ENCODE measurements at places on chromosomes 11 and 22.

DNA sequence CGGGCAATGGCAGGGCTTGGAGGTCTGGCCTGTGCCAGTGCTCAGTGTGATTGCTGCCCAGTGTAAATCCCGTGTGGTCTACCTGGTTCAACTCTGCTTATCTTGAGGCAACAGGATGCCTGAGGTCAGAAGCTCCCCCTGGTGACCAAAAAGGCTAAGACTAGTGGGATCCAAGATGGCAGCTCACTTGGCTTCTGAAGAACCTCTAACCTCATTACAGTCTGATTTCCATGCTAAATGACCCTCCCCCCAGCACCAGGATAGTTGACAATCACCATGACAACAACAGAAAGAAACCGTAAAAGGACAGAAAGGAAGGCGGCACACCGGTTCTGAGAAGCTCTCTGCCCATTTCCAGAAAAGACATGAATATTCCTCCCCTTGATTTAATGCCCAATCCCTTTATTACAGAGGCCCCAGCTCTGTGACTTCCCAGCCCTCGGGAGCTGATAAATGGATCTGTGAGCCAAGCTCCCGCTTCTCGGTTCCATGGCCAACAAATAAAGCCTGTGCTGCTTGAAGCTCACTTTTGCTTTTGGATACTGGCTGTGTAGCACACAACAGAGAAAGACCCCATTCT is 398.4 kb downstream of the CTTN start:
- DNase-seq = no peak

- DNase-seq = no peak
Measured at GRCh38 chr11:72657411-72658100, 16.7 kb downstream of the PDE2A start.

DNA sequence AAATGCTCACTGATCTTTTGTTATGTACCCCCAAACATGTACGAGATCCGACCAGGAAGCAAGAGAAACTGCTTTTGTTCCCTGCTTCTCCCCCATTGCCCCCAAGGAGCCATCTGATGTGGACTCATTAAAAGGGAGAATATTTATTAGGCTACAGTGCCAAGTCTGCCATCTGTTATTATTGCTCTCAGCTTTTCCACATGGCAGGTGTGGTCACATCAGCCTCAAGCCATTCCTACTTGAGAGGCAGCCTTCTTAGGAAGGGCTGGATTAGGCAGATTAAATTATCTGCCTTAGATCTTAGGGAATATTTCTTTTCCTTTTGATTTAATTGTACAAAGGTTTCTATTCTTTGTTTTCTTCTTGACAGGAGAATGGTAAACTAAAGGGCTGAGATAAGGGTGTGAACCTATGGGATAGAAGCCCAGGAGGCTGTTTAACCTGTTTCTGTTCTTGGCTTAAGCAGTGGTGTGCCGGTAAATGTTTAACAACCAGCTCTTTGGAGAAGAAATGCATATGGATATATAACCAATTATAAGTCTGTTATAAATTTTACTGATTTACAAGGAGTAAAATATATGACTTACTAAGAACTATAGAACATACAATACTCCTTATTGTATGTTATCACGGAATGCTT is 88.8 kb downstream of the PDHX start:
- no peak for DNase-seq

DNA sequence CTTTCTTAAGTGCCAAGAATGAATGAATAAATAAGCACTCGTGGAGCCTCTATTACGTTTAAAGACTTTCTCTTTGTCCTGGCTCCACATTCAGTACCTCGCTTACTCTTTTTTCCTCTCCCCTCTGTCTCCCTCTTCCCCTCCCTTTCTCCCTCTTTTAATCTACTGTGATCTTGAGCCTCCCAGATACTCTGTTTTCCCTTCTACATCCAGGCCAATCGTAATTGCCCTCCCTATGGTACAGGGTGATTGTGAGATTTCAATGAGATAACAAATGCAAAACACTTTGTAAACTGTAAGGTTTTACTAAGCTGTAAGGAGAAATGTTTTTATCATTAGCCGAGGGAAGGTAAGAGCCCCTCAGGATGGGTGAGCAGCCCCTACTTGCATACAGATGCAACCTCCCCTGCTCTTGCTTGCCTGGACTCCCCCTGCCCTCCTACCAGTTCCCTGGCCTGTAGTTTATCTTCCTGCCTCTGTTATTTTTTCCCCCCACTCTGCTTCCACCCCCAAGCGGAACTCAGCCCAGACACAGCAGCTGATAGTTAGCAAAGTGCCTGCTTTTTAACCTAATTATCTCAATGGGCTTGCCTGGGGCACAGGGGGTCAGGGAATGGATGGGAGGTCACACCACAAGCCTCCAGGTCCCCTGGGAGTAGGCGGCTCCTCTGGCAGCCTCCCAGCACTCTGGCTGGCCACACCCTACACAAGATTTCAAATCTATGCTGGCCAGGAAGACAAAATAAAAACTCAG is 76.9 kb upstream of the CADM1 start:
- DNase-seq = peak; percentile 18

DNA sequence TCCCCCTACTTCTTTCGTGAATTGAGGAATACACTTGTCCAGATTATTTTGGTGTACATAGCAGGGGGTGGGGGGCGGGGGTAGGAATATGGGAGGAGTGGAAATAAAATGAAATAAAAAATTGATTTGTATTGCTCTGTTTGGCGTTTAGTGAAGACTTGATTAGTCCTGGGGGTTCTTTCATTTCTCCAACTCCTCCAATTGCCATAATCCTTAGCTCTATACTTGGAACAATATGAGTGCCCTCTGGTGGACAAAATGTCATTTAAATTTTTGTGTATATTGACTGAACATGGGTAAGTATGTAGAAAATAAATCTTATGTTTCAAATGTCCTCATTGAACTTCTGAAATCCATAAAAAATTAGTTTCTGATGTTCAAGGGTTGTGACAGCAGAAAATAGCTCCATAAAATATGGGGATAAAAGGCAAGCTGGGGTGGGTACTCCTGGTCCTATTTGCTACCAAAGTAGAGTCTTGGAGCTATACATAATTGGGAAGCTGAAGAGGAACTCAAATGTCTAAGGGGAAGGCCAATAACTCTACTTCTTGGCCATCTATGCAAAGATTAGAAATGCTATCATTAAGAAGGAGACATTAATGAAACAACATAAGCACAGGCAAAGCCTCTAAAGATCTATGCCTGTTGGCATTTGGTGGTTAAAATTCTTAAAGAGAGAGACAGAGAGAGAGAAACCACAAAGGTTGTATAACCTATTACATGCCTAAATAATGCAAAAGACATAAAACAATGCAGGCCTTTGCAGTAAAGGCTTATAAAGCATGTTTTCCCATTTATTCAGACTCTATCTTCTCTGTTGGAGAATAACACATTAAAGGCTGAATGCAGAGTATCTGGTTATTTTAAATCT is 421.6 kb downstream of the METTL15 start:
- DNase-seq = peak; percentile 26

- no peak for DNase-seq
Measured at GRCh38 chr11:108589136-108589535, 4.4 kb downstream of the EXPH5 start.

GRCh38 chr11:11396301-11397035 is 43.4 kb upstream of the CSNK2A3 start:
- no peak for DNase-seq

GRCh38 chr11:8429483-8429882 is 164.5 kb downstream of the STK33 start:
- no peak for DNase-seq

- no peak for DNase-seq
Measured at GRCh38 chr22:38314051-38314932, 2.9 kb downstream of the CSNK1E start.

DNA sequence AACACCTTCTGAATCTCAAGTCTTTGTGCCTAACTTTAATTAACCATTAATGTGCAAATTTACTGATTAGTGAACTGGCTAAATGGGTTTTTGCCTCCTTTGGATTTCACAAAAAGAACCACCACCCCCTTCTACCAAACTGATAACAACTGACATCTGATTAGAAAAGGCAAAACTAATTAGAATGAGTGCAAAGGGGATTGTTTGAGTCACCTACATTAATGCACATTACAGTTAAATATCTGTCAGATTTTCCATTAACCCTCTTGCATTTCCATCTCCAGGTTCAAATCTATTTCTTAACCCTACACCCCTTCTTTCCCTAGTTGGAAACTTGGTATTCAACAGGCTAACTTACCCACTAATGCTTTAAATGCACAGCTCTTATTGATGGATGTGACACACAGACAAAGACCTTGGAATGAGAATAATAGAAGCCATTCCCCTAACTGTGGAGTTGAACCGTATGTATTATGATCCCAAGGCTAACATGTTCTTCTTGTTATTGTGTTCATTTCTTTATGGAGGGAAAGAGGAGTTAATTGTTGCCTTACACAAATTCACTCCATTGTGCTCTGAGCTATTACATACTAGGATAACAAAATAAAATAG is 161.5 kb upstream of the MTMR2 start:
- DNase-seq = no peak

GRCh38 chr11:79617561-79617960 is 176.7 kb upstream of the TENM4 start:
- no peak for DNase-seq

- DNase-seq = no peak
Measured at GRCh38 chr11:70507466-70508230, 109.3 kb downstream of the CTTN start.

GRCh38 chr11:105489446-105489845 is 120.4 kb upstream of the GRIA4 start:
- DNase-seq = peak; percentile 4

DNA sequence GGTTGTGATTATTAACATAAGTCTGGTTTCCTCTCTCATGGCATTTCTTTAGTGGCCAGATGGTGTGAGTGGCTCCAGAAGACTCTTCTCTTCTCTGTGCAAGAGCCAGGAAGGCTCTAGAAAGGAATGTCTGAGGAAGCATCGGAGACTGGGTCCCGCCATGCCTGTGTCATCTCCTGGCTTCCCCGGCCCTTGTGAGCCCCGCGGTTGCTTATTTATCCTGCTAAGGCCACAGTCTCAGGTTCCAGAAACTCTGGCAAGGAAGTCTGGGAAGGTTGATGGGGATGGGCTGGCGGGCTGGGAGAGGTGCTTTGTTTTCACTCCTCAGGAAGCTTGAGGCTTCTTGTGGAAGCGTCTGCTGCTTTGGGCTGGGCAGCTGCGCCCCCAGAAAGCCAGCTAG is 18.9 kb downstream of the BCR start:
- DNase-seq = no peak

- no peak for DNase-seq
Measured at GRCh38 chr22:43126501-43127165, 16.1 kb downstream of the BIK start.

DNA sequence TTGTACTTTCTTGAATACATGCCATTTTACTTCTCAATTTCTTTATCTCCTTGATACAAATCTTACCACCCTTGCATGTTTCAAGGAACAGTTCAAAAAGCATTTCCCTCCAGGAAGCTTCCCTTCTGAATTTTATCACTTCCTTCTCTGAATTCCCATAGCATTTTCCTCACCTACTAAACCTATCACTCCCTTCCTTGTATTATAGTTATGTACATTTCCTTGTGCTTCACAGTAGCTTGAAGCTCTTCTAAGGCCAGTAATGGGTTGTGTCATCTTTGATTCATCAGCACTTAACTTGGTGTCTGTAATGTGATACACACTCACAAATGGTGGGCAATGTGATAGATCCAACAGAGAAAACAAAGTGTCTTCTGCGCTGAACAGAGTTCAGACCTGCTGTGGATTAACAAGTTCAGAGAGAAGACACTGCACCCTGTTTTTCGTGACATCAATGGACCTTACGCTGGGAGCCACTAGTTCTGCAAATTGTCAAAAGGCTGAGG is 127.5 kb downstream of the CCDC81 start:
- DNase-seq = no peak

DNA sequence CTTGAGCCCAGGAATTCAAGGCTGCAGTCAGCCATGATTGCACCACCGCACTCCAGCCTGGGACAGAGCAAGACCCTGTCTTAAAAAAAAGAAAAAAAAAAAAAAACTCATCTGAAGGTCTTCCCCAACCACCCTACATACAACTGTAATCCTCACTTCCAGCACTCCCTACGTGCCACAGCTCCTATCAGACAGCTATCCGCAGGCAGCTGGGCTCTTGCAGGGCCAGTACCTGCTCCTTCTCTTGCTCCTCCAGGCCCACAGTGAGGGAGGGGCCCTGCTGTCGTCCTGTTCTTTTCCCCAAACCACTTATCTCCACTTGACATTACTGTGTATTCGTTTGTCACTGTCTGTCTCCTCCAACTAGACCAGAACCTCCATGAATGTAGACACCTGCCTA is 156.1 kb upstream of the NECTIN1 start:
- DNase-seq = peak; percentile 70

DNA sequence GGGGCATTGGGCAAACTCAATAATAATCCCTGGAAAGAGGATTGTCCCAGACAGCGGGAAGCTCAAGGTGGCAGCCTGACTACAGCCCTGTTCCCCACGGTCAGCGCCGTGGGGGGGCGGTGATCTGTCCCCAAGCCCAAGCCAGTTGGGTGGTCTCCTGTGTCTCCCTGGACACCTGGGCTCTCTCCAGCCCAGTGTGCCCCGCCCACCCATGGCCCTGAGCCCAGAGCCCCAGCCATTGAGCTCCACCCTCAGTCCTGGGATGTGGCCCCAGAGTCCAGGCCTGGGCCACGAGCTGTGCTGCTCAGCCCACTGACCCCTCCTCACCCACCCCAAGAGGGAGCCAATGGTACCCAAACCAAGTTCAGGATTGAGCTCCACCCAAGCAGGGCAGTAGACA is 27.9 kb upstream of the PDE2A start:
- no peak for DNase-seq

GRCh38 chr11:44966694-44967093 is 16.0 kb upstream of the TP53I11 start:
- DNase-seq = no peak

- DNase-seq = no peak
Measured at GRCh38 chr11:73306069-73306841, 1.8 kb upstream of the ARHGEF17 start.

DNA sequence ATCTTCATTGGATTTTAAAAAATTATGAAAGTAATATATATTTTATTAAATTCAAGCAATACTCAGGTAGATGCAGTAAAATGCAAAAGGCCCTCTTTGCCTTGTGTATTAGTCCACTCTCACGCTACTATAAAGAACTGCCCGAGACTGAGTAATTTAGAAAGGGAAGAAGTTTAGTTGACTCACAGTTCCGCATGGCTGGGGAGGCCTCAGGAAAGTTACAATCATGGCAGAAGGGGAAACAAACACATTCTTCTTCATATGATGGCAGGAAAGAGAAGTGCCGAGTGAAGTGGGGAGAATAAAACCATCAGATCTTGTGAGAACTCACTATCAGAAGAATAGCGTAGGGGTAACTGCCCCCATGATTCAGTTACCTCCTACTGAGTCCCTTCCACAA is 130.8 kb downstream of the HIPK3 start:
- no peak for DNase-seq

GRCh38 chr11:66083767-66084166 is 13.7 kb downstream of the PACS1 start:
- no peak for DNase-seq

DNA sequence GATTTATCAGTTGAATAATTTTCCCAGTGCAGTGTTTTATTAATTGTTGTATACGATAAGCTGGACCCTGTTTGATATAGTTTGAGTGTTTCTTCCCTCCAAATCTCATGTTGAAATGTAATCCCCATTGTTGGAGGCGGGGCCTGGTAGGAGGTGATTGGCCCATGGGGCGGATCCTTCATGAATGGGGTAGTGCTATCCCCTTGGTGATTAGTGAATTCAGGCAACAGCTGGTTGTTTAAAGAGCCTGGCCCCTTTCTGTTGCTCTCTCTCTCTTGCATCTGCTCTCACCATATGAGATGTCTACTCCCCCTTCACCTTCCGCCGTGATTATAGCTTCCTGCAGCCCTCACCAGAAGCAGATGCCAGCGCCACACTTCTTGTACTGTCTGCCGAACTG is 1.5 kb downstream of the OR5A1 start:
- DNase-seq = no peak

- no peak for DNase-seq
Measured at GRCh38 chr22:20779818-20780158, 5.9 kb downstream of the SERPIND1 start.

All from NCI-H774 (cell line).